RCC 7860 (cell line): ENCODE measurements at places on chromosomes 16 and 17.
A peak's percentile ranks its signal among the peaks of the same experiment; 100 is the strongest.

DNA sequence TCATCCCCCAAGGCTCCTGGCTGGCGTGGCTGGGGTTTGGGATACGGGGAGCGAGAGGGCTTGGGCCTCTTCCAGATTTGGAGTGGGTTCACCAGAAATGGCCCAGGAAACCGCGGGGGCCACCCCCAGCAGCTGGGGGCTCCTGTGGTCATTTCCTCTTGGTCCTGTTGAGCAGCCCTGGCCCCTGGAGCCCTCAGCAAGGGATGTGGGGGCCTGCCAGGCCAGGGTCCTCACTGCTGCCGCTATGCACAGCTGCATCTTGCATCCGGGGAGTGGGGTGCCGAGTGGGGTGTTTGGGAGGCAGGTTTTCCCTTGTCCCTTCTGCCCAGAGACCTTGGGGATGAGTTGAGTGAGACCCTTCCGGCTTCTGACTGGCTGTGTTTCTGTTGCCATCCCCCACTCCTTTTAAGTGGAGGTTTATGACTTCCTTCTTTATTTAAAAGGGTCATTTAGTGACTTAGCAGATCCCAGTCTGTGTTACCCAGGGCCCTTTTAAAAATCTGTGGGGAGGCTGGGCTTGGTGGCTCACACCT is 319.8 kb downstream of the SEC14L1 start:
- no peak for DNase-seq

DNA sequence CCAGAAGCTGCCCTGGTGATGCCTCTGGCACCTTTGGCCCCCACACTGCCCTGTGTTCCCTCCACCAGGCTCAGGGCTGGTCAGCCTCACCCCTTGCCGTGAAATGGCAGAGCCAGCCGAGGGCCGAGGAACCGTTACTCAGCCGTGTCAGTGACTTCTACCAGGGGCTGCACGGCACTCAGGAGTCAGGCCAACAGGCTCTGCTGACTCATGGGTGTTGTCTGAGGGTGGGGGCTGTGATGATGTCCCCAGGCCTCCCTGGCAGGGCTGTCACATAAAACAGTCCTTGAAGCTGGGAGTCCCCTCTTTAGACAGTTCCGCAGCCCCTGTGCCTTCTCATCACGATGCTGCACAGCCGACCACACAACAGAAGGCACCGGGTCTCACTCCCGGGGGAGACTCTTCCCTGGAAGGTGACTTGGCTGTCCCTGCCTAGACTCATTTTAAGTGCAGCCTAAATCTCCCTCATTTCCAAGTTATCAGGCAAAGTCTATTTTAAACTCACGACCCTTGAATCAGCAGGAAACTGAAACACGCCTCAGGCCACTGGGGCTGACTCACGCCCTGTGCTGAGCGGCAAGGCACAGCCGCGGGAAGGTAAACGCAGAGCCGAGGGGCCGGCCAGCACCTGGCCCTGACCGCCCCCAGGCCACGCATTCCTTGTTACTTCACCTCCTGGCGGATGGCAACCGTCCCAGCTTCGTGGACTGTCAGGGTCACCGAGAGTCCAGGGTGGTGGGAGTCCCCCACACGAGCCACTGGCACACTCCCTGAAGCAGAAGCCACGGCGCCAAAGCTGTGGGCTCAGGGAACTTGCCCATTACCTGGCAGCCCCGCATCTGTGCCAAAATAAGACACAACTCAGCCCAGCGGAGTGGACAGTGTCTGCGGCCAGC is 102.6 kb downstream of the ZNF778 start:
- DNase-seq, result peak; percentile 80

DNA sequence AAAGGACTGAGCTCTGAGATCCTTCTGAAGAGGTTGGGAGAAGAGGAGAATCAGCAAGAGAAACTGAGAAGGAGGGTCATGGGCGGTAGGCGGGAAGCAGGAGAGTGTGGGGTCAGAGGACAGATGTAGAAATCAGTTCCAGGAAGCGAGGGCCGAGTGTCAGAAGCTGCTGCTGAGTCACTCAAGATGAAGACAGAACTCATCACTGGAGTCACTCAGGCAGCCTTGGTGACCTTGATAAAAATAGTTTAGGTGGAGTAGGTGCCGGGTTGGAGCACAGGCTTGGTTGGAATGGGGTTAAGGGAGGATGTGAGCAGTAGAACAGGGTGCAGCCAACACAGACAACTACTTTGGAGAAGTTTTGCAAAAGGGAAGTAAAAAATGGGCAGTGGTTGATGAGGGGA is 6.1 kb upstream of the ITGAM start:
- DNase-seq, result no peak

- DNase-seq, result no peak
Measured at GRCh38 chr17:78672871-78673371, 95.7 kb upstream of the DNAH17 start.

DNA sequence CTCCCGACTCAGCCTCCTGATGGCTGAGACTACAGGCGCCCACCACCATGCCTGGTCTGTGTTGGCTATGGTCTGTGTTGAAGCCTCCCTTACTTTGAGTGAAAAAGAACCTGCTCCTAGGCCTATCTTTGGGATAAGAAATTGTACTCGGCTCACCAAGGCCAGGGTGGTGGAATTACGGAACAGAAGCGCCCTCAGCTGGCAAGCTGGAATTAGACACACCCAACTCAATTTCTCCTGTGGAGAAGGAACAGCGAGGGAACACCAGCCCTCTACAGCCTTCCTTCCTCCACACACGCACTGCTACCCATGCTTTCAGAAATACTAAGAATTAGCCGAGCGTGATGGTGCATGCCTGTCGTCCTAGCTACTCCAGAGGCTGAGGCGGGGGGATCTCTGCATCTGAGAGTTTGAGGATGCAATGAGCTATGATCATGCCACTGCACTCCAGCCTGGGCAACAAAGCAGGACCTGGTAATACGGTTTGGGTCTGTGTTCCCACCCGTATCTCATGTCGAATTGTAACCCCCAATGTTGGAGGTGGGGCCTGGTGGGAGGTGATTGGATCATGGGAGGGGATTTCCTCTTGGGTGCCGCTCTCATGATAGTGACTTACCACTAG is 40.1 kb upstream of the RBBP6 start:
- no peak for DNase-seq

DNA sequence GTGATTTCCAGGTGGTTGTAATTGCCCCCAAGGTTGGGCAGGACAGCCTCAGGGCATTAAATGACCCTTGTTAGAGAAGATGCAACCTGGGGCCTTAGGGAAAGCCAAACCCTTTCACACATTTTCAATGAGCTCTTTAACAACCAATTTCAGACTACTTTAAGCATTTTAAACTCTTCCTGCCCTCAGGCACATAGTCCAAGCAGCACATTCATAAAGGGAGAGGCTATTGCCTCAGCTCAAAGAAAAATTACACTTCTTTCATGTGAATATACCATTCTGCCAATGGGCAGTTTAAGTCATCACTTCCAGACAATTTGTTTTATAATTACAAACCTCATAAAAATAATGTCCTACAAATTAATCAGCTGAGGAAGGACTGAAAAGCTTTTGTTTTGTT is 544.5 kb downstream of the NPIPA7 start:
- DNase-seq, result no peak

DNA sequence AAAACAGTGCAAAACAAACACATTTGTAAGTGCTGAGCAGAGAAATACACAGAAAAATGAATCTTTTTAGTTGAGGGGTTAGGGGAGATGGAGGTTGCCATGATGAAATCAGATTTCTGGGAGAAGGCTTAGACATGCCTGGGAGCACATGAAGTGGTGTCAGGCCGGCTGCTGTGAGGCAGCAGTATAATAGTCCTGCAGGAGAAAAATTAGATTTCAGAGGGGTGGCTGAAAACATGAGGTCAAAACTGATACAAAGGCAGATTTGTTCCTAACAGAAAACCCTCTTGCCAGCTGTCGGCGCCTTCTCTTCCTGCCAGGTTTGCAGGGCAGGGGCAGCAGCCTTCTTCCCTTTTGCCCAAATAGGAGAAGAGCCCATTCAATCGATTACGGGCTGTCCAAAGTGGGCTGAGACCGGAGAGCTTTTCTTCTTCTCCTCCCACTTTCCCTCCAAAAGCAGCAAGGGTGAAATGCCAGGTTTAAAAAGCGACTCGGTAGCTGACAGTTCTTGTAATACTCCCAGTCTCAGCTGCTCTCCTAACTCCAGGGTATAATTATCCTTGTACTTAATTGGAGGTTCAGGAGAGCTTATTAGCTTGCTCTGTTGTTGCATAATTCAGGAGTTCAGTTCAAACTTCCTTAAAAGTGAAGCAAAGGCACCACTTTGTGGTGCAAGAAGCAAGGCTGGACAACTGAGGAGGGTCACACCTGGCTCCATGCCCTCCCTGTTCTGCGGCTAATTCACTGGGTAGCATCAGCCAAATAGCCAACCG is 80.0 kb downstream of the PCTP start:
- no peak for DNase-seq

DNA sequence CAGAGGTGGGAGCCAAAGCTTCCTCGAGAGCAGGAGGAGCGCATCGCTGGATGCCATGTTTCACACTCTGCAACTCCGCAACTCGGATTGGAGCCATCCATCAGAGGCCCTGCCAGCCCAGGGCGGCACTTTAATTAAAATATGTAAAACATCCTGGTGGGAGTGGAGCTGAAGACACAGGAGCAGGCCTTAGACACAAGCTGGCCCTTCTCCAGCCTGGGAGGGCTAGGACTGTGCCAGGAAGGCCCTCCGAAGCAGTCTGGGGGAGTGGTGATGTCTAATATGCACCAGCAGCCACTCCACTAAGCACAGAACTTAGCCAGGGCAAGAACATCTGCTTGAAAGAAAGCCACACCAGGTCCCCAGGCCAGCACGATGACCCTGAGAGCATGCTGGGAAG is 5.8 kb upstream of the CCDC182 start:
- DNase-seq, result no peak

DNA sequence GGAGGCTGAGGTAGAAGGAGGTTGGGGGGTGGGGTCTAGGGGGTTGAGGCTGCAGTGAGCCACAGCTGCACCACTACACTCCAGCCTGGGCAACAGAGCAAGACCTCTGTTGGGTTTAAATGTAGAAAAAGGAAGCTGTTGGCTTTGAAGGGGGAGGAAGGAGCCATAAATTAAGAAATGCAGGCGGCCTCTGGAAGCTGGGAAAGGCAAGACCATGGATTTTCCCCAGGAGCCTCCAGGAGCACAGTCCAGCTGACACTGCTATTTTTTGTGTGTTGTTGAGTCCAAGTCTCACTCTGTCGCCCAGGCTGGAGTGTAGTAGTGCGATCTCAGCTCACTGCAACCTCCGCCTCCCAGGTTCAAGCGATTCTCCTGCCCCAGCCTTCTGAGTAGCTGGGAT is 15.9 kb downstream of the LITAF start:
- DNase-seq, result no peak

DNA sequence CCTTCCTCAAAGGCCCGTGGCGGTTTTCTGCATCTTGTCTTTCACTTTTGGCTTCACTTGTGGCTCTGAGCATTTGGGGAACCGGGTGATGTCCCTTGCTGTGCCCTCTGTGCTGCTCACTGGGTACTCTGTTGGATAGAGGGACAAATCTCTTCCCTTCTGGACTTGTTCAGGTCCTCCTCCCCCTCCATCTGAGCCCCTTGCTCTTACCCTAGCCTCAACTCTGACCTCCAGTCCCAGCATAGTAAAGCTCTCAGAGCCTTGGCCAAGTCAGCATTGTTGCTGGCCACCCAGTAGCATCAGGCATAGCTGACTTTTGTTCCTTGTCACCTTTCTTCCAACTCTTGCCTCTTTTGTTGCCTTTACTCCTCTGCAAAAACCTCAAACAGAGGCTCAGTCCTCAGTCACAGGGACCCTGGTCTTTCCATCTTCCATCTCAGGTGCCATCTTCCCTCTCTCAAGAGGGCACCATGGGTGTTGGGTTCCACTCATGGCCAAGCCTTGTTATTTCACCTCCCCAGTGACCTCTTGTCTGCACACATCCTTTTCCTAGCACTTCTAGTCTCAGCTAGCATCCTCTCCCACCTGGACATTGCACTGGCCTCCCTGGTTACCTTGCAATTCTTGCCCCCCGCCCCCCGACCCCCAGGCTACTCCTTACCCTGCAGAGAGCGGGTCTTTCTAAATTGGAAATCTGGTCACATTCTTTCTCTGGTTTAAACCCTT is 393 bp upstream of the PSMB10 start:
- no peak for DNase-seq

GRCh38 chr16:86906623-86907022 is 328.3 kb downstream of the FOXL1 start:
- DNase-seq, result no peak

- DNase-seq, result peak; percentile 87
Measured at GRCh38 chr17:62778990-62779681, 29.0 kb downstream of the MARCHF10 start.

- no peak for DNase-seq
Measured at GRCh38 chr17:78314683-78315354, 45.1 kb downstream of the SOCS3 start.

GRCh38 chr16:86085795-86086194 is 186.8 kb downstream of the IRF8 start:
- DNase-seq, result no peak

DNA sequence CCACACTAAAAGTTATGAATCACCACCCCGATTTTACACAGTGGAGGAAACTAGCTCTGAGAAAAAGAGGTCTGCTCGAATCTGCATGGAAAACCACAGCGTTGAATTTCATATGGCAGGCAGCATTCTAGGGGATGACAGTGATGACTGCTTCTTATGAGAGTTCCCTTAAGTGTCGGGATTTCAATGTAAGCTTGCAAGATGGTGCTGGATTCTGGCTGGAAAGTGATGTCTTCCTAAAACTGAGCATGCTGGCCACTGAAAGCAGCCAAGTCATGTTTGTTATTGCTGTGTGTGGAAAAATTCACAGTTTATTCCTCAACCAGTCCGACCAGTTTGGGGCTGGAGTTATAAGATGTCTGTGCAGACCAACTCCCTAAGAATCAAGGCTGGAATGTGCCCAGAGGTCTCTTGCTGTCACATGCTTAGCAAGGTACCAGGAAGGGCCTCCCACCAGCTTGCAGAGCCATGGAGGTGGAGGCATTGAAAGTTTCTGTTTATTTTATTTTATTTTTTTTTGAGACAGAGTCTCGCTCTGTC is 37.2 kb upstream of the GAN start:
- DNase-seq, result no peak

DNA sequence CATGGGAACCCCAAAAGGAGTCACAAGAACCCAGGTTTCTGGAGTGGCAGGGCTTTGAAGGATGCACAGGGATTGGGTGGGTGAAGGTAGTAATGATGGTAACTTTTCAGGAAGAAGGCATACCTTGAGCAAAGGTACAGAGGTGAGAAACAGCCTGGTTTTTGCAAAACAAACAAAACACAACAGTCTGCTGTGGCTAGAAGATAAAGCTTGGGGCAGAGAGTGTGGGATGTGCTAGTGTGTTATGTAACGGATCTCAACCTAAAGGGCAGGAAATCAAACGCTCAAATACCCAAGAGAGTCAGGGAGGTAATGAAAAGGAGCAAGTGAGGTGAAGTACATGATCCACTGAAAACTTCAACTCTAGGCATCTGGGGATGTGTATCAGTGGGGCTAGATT is 4.6 kb downstream of the PTGES3L start:
- DNase-seq, result no peak

GRCh38 chr17:43680461-43680860 is 18.7 kb upstream of the MEOX1 start:
- no peak for DNase-seq

- DNase-seq, result peak; percentile 25
Measured at GRCh38 chr16:1572673-1573072, 39.2 kb downstream of the IFT140 start.

- DNase-seq, result peak; percentile 44
Measured at GRCh38 chr17:68172461-68172954, 75.3 kb upstream of the AMZ2 start.
